A549 treated with GW870086 at 1 μM for 4 hours (cell line): ENCODE measurements at places on chromosomes 16 and 17. TPM values are rescaled to one million over a fixed set of nuclear protein-coding genes. Genes with fewer than 3 reads are reported as not detected.

Gene NPIPB9
- 1.3 to 1.7 TPM (median 1.4 TPM) in 5 replicates for total RNA-seq

Gene VMO1
- total RNA-seq: 0.78 to 1.4 TPM (median 0.85 TPM) in 5 replicates

Gene RHBDL1
- 0.56 to 1.4 TPM (median 1.3 TPM) in 5 replicates for total RNA-seq

Gene KIFC3
- total RNA-seq: 107 to 155 TPM (median 142 TPM) in 5 replicates

Gene CD300LG
- 0.05 TPM in 1 of 5 replicates, not detected in the others for total RNA-seq

Gene STH
- not detected in 5 replicates for total RNA-seq

Gene TNP2
- not detected in 5 replicates for total RNA-seq

Gene CTRL
- 1.0 to 2.1 TPM (median 1.7 TPM) in 5 replicates for total RNA-seq

Gene CPHXL2
- total RNA-seq: not detected in 5 replicates

Gene RCVRN
- not detected in 5 replicates for total RNA-seq

Gene CD300LB
- 0.05 to 0.17 TPM (median 0.10 TPM) in 4 of 5 replicates, not detected in the other for total RNA-seq

Gene CCDC78
- total RNA-seq: 4.2 to 7.7 TPM (median 5.6 TPM) in 5 replicates

Gene NPIPB8
- 0.39 to 0.72 TPM (median 0.46 TPM) in 4 of 5 replicates, not detected in the other for total RNA-seq

Gene TAT
- 0.02 to 0.10 TPM (median 0.02 TPM) in 3 of 5 replicates, not detected in the others for total RNA-seq

Gene CDRT15L2
- not detected in 5 replicates for total RNA-seq

Gene CLEC18A
- 0.11 to 0.25 TPM (median 0.20 TPM) in 5 replicates for total RNA-seq

Gene SLC35B1
- total RNA-seq: 84.5 to 100 TPM (median 96.1 TPM) in 5 replicates

Gene WFIKKN1
- 0.06 to 0.19 TPM (median 0.14 TPM) in 5 replicates for total RNA-seq

Gene KRT38
- not detected in 5 replicates for total RNA-seq

Gene SDR42E2
- total RNA-seq: not detected in 5 replicates

Gene CDH16
- 2.2 to 2.6 TPM (median 2.6 TPM) in 5 replicates for total RNA-seq

Gene SEZ6L2
- total RNA-seq: 17.0 to 21.8 TPM (median 20.7 TPM) in 5 replicates
